ENCODE measurements at places on chromosomes 16 and 17.

DNA sequence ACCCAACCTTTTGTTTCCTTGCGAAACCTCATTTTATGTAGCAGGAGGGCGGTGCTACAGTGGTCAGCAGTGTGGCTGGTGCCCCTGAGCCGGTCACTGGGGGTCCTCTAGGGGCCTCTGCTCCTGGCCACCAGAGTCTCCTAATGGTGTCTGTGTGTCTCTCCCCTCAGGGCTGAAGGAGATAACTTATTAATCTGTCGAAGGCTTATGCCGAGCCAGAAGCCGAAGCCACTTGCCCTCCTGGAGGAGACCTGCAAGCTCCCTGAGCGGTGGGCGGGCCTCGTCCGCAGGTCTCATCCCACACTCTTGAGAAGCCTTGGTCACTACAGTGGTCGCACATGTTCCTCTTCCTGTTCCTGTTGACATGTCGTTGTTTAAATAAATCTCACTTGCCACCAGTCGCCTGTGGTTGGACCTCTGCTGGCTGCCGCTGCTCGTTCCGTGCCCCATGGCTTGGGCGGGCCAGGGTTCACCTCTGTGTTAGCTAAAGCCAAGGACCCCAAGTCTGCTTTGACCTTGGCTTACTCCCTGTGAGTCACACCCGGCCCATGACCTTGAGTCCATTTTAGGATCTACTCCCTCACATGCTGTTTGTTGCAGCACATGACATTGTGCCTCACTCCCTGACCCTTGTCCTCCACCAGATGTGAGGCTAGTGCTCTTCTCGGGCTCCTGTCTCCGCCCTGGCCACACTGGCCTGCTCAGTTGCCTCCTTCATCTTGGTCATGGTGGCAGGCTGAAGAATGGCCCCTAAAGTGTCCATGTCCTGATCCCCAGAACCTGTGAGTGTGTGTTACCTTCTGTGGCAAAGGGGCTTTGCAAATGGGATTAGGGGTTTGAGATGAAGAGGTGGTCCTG lies 38.7 kb upstream of the AQP8 start:
- no peak for DNase-seq

DNA sequence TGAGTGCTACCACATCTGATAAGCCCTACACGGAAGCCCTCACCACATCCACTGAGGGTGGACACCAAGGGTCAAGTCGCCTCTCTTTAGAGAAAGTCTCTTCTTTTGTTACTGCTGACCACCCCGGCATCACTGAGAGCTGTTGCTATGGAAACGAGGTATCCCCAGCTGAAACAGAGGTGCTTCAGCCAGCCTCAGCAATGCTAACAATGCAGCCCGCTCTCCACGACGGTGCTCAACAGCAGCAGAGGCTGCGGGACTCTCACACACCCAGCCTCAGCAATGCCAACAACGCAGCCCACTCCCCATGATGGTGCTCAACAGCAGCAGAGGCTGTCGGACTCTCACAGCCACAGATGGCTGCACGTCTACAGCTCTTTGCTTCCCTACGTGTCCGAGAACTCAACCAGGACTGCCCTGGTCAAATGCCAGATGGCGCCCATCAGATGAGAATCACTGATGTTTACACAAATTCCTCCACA lies 41.4 kb downstream of the VPS53 start:
- no peak for DNase-seq

DNA sequence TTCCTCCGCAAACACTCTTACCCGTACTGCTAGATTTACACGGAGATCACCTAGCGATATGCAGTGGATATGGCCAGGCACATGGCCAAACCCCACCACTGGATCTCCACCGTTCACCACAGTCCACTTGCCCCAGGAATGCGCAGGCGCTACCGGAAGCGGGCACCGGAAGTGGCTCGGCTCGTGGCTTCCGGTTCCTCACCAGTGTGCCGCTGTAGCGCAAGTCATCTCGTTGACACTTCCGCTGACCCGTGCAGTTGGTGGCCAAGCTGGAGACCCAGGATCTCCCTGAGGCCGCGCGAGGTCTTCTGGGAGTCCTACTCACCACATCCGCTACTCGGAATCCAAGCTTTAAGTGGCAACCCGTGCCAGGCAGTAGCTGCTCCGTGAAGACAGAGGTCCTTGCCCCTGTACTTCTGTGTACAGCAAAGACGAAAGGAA lies 11.5 kb downstream of the ZNF597 start:
- peak; percentile 44 for DNase-seq

GRCh38 chr17:75231071-75231470 lies 25.6 kb downstream of the NUP85 start:
- no peak for DNase-seq

- DNase-seq: no peak
These were observed 19.6 kb upstream of the HOXB9 start for GRCh38 chr17:48645639-48646182.

DNA sequence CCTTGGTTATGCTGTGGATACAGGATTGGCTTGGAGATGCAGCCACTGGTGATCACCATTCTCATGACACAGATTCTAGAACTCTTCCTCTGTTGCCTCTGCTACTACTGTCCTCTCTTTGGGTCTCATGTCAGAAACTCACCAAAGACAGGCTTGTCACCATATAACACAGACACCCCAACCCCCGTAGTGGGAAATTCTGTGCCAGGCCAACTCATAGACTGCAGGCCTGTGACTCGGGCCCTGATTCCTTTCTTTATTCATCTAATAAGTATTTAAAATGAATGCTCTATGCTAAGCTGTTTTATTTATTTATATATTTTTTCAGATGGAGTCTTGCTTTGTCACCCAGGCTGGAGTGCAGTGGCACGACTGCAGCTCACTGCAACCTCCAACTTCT lies 9.5 kb downstream of the CYB5D2 start:
- no peak for DNase-seq

GRCh38 chr17:18226284-18226945 lies 980 bp downstream of the LLGL1 start:
- no peak for DNase-seq

DNA sequence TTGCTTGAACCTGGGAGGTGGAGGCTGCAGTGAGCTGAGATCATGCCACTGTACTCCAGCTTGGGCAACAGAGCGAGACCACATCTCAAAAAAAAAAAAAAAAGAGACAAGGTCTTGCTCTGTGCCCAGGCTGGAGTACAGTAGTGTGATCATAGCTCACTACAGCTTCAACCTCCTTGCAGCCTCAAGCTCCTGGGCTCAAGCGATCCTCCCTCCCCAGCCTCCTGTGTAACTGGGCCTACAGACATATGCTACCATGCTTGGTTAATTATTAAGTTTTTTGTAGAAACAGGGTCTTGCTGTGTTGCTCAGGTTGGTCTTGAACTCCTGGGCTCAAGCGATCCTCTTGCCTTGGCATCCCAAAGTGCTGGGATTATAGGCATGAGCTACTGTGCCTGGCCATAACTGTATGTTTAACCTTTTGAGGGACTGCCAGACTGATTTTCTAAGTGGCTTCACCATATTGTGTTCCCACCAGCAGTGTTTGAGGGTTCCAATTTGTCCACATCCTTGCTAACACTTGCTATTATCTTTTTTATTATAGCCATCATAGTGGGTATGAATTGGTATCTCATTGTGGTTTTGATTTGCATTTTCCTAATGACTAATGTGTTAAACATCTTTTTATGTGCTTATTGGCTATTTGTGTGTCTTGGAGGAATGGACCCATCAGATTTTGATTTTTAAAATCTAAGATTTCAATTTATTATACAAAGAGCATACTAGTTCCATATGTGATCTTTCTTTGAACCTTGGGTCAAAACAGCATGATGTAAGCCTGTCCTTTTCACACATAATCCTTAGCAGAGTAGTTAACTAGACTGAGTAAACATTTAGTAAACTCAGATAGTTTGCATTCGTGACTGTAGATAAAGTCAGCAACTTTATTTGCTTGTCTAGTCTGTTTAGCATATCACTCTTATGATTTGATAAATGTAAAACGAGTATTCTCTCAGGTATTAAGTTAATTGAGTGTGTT lies 38.1 kb upstream of the KPNB1 start:
- DNase-seq: no peak

DNA sequence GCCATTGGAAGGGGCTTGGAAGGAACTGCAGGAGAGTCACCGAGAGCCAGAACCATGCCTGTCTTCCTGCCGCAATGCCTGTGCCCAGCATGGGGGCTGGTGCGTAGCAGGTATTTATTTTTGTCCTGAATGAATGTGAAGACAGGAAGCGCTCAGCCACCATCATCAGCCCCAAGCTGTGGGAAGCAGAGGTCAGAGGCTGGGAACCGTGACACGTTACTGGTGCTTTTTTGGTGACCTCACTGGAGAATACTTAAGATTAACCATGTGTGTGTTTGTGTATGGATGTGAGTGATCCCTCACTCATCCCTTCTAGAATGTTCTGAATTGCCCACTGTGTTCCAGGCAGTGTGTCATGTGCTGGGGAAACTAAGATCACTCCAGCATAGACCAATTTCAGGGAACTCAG lies 343.8 kb downstream of the SNX29 start:
- no peak for DNase-seq

DNA sequence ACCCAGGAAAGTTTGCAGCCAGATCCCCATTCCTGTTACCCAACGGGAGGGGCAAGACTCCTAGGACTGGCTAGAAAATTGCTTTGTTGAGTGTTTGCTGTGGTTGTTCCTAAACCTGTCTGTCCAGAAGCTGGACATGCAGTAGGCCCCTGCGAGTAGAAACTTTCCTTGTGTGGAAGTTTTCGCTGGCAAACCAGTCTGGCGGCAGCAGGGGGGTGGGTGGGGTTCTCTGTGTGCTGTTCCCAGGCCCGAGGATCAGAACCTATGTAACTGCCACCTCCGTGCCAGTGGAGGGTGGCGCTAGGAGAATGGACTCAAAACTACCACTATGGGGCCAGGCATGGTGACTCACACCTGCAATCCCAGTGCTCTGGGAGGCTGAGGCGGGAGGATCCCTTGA lies 9.2 kb downstream of the SGSM2 start:
- no peak for DNase-seq

- DNase-seq: no peak
These were observed 200.5 kb upstream of the CHMP6 start for GRCh38 chr17:80790981-80791742.

DNA sequence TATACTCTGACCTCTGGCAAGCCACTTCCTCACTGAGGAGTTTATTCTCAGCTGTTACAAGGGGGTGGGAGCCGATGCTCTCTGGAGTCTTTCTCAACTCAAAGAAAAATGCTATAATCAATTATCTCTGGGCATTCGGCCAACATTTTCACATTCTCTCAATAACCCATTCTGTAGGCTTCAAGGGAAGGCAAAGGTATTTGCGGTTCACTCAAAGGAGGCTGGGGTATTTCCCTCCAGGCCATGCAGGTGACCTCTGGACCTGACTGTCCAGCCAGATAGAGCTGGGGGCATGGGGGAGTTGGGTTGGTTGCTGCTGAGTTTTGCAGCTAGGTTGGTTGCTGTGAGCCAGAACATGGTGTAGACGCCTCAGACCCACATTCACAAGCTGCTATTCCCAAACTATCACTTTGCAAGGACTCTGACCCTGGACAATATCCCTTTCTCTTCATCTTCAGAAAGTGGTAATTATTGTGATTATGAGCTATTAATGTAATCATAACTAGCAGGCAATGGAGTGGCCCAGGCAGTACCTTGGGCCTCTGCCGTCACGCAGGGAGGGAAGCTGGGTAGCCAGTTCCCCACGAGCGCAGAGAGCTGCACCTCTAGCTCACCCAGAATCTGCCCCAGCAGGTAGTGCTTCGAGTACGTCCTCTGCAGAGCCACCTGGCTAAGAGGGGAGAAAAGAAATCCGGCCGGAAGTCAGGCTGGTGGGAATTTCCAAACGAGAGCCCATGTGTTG lies 42.1 kb downstream of the AIPL1 start:
- DNase-seq: peak; percentile 10

DNA sequence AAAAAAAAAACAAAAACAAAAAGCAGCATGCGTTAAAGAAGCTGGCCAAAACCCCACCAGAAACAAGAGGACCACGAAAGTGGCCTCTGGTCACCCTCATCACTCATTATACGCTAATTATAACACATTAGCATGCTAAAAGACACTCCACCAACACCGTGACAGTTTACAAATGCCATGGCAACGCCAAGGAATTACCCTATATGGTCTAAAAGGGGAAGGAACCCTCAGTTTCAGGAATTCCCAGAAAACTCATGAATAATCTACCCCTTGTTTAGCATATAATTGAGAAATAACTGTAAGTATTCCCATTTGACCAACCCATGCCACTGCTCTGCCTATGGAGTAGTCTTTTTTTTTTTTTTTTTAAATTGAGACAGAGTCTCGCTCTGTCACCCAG lies 77.6 kb downstream of the EMP2 start:
- DNase-seq: no peak

DNA sequence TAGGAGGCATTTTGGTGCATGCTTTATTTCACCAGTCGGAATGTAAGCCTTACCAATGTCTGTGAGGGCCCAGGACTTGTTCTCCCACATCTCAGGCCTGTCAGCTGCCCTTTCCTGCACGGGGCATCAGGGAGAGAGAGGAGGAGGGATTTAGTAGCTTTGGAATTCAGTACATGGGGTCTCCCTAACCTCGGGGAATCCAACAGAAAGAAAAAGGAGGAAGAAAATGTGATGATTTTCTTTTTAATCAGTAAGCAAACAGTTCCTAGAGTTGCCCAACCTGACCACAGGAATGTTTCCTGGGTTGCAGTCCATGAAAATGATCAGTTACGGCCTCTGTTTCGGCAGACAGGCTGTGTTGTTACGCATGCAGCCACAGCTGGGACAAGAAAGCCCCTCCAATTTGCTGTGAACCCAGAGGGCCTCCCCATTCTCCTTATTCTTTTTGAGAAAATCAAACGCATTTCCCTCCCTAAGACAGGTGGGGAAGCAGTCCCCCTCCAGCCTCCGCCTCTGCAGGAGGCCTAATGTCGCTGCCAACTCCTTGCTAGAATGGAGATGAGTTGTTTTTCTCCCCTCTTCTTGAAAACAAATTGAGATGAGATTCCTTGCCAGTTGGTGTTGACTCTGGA lies 53.1 kb upstream of the TANGO6 start:
- peak; percentile 32 for DNase-seq

Data from umbilical cord (tissue), 2 donors.